ENCODE measurements at places on chromosomes 4 and X.

DNA sequence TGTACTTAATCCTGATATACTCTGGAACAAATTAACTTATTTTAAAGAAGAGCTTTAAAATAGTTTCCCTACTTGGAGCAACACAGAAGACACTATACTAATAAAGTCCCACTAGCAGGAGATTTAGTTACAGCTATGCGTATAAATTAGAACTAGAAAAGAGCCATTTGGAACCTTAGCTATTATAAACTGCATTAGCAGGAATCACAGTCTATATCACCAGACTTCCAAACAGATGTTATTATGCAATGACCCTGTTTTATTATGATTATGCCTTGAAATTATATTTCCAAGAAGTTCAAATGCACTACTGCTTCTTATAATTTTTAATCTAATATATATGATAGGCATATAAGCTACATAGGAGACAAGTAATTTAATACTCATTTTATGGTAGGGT, 95.5 kb upstream of the WDR44 start:
- no peak for DNase-seq

GRCh38 chrX:8748855-8749254, 16.9 kb upstream of the ANOS1 start:
- DNase-seq, result peak; percentile 43

- DNase-seq, result no peak
These were observed 53.6 kb downstream of the EVC2 start for GRCh38 chr4:5654791-5655190.

DNA sequence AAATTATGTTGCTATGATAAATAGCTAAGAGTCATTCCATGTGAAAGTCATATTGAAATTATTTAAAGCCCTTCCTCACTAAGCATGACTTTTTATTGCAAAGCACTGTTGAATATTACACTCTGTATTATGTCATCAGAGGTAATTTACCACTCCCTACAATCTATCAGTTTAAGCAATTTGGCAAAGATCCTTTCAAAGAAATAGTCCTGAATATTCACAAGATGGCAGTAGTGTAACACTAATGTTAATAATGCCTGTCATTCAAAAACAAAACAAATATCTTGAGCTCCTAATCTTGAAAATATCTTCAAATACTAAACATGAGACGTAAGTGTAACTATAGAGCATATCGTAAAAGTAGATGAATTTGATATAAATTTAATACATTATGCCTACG, 208.6 kb upstream of the TECRL start:
- DNase-seq, result no peak

DNA sequence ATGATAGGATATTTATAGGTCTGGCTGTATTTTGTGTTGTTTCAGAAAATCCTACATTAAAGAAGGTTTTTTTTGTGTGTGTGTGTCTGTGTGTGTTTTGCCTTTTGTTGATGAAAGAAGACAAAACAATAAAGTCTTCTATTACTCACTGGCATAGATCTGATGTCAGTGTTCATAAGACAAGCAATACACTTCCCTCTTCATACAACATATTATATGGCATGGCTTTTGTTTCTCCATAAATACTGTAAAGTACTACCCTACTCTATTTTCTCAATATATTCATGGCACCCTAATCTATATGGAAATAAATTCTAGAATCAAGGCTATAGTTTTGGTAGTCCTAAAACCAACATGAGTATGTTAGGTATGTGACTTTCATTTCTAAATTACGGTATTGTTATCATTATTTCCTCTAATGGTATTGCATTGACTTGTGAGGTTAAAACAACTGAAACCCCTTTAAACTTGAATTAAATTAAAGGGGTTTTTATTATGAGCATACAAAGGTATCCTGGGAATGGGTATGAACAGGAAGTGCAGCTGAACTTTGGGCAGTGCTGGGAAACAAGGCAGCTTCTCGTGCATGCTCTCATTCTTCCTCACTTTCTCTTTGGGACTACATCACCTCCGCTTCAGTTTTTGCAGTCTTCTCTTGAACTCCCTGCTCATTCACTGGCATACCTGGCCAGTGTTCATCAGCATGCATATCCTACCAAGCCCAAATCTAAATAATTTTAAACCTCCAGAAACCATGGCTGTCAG, 70.5 kb upstream of the PRSS48 start:
- DNase-seq, result no peak

DNA sequence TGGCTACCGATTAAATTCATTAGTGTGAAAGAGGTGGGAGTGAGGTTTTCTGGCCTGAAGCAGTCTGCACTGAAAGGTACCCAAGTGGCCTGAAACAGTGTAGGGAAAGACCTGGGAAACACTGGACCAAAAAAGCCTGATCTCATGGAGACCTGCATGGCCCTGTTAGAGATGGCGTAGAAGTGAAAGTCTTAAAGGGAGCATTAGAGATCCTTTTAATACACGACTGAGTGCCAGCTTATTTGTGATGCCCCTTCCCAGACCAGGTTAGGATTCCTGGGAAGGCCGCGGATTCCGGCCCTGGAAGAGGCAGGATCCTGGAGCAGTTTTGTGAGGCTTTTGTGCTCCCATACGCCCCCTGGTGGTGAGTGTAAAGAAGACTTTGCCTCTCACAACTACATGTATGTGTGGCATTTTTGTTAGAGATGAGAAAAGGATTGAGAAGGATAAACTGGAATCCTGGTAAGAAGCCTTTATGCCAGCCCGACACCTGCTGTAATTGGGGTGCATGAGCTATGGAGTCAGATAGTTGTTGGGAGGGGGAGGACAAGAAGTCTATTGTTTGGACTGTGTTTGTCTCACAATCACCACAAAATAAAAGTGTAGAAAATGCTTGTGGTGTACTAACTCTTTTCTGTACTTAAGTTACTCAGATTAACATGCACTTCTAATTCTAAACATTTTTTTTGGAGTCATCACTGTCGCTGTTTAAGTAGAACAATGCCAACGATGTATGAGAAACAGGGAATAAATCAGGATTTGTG, 54.0 kb downstream of the JADE1 start:
- DNase-seq, result peak; percentile 80

- DNase-seq, result peak; percentile 92
These were observed 66.3 kb upstream of the FAM9C start for GRCh38 chrX:13110433-13111324.

DNA sequence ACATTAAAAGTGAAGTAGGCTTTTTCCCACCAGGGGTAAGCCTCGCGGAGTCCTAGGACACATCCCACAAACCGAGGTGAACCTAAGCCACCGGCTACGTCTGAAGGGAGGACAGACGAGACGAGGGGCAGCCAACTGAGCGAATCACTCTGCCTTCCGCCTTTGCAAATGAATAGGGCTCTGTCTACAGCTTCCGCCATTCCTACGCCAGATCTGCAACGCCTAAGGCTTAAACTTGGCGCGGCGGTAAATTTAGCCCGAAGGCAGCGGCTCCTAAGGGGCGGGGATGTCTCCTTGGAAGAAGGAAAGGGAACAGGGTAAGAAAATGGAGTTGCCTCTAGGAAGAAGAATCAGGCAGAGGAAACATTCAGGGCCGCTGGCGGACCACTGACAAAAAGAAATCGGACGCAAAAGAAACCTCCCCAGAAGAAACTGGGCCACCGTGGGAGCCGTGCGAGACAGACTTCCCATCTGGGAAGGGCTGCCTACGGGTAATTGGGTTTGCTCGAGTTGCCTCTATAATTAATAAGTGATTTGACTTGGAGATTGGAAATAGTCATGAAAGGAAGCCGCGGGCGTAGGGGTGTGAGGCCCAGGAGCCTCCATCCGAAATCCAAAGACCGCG, 90.5 kb downstream of the BCOR start:
- no peak for DNase-seq

DNA sequence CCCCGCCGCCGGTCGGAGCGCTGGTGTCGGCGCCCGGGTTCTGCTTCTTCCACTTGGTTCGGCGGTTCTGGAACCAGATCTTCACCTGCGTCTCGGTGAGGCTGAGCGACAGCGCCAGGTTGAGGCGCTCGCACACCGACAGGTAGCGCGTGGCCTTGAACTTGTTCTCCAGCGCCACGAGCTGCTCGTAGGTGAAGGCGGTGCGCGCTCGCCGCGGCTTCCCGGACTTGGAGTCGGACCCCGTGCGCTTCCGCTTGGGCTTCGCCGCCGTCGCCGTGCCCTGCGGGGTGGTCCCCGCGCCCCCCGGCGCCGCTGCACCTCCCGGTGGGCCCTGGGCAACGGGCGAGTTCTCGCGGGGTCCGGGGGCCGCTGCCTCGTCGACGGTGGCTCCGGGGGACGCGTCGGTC, 3.1 kb downstream of the NKX1-1 start:
- DNase-seq, result no peak
